ENCODE measurements at places on chromosomes 11 and 22.

- no peak for DNase-seq
These were observed 16.5 kb upstream of the MEN1 start for GRCh38 chr11:64826578-64827450.

DNA sequence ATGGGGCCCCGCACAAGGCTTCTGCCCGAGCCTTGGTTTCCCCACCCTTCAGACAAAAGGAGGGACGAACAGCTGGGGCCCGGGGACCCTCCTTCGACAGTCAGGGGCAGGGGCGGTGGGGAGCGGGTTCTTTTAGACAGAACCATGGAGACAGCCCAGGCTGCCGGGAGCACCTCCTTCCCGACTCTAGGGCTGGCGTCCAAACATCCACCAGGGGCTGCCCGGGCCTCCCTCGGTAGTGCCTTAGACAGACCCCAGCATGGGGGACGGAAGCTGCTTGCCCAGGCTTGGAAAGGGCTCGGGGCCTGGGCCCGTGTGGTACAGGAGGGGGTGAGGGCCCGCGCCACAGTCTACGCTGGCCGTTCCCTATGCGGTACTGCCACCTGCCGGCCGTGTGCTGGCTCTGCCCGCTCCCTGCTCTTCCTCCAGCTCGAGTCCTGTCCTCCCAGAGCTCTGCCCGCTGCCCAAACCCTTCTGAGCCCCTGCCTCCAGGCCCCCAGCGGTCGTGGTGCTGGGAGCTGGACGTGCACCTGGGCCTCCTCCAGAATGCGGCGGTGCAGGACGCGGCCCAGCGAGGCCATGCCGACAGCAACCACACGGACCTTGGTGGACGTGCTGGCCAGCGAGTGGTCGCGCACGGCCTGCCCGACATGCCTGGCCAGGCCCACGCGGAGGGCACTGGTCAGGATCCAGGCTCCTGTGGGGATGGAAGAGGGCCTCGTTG, 20.1 kb downstream of the TSSC4 start:
- peak; percentile 75 for DNase-seq

- DNase-seq: no peak
These were observed 33.2 kb downstream of the C22orf31 start for GRCh38 chr22:29028468-29028867.

GRCh38 chr11:95711162-95711944, 78.2 kb downstream of the FAM76B start:
- DNase-seq: no peak

- DNase-seq: no peak
These were observed 74.2 kb upstream of the MS4A8 start for GRCh38 chr11:60625262-60625661.

GRCh38 chr22:40878922-40879321, 17.0 kb upstream of the DNAJB7 start:
- DNase-seq: no peak

GRCh38 chr11:60336767-60337391, 9.8 kb downstream of the MS4A6E start:
- DNase-seq: no peak

DNA sequence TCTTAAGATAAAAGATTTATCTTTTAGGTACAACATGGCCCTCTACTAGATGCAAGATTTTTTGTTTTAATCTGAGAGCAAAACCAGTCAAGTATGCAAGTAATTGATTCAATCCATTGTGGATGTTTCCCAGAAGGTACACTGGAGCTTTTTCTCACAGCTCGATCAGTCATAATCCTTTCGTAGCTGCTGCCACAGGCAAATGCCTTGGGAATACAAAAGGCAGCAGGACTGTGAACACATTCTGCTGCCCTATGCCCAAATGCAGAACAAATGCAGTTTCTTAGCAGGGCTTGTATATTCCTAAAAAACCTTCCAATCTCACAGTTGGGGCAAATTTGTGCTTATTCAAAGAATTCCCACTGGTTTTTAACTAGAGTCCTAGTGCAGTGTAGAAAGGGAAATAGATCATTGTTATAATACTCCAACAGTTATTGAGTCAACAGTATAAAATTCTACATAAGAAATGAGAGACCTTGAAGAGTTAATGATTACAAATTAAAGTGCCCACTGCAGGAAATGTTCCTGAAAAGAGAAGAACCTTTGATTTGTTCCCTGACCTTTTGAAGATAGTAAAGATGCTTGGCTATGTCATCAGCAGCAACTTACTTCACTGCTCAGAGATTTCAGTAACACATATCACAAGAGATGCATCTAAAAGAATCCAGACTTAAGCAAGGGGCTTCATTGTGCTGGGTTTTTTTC, 14.1 kb downstream of the LPXN start:
- no peak for DNase-seq

GRCh38 chr22:45686836-45687235, 15.2 kb downstream of the ATXN10 start:
- no peak for DNase-seq

Measured in neural crest cell (in vitro differentiated cells).